ENCODE measurements at places on chromosomes 4 and X.

DNA sequence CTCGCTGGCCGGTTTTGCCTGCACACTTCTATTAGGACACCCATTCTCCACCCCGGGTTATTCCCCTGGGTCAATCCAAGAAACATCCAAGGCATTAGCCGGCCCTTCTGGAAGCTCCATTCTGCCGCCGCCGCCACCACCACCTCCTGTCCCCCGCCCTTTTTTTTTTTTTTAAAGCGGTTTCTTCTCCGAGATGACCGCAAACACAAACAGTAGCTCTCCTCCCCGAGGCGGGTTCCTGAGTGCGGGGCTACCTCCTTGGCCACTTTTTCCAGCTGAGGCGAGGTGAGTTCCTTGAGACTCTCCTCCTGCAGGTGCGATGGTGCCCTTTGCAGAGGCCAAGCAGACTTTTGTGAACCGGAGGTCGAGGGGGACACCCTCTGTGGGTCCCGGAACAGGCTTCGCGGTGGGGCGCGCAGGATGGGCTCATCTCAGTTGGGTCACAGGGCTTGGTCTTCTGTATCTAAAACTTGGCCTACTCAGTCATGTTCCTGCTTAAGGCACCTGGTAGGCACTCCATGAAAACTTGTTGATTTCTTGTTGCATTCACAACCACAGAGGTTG is 930 bp downstream of the NWD2 start:
- peak; percentile 37 for DNase-seq

- no peaks in the 10 kb centered on the region for H3K4me1 ChIP-seq
- no peak overlapping the region for H3K4me3 ChIP-seq
- no peak for DNase-seq
- no peak overlapping the region for H3K27ac ChIP-seq
- no peaks in the 10 kb centered on the region for H3K36me3 ChIP-seq
Observed at GRCh38 chrX:153530411-153531129, 13.1 kb downstream of the ATP2B3 start.

GRCh38 chr4:59247032-59247431 is 1953.1 kb upstream of the ADGRL3 start:
- no peak overlapping the region for H3K27ac ChIP-seq
- H3K4me3 ChIP-seq = no peak overlapping the region
- H3K27me3 ChIP-seq = no peaks in the 10 kb centered on the region
- DNase-seq = no peak
- H3K4me1 ChIP-seq = no peaks in the 10 kb centered on the region

- H3K36me3 ChIP-seq = no peaks in the 10 kb centered on the region
- H3K4me3 ChIP-seq = no peak overlapping the region
- no peaks in the 10 kb centered on the region for H3K4me1 ChIP-seq
- DNase-seq = peak; percentile 54
Observed at GRCh38 chr4:128477540-128477939, 189.9 kb upstream of the PGRMC2 start.

DNA sequence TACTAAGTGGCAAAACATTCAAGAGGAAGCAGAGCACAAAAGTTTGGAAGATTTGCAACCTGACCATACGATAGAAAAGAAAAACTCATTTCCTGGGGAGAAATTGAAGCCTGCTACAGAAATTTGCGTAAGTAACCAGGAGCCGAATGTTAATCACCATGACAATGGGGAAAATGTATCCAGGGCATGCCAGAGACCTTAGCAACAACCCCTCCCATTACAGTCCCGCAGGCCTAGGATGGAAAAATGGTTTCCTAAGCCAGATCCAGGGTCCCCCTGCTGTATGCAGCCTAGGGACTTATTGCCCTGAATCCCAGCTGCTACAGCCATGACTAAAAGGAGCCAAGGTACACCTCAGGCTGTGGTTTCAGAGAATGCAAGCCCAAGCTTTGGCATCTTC is 472.2 kb upstream of the KLHL4 start:
- H3K36me3 ChIP-seq = no peaks in the 10 kb centered on the region
- no peaks in the 10 kb centered on the region for H3K27me3 ChIP-seq
- H3K4me3 ChIP-seq = no peak overlapping the region
- DNase-seq = peak; percentile 5
- H3K4me1 ChIP-seq = no peaks in the 10 kb centered on the region

DNA sequence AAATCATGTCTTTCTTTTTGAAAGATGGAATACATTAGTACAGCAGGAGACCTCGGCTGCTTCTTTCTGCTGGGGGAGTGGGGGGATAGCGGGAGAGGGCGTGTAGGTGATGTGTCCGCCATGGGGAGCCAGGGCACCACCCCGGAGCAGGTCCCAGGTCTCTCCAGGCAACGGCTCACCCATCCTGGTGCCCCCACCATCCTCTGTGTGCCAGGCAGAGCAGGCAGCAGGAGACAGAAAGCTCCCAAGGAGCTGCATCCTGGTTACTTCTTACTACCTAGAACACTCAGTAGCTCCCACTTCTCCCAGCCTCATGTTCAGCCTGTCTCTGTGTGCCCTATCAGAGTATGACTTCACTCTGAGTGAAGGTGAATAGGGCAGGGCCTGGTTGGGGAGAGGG is 23.6 kb downstream of the TNIP2 start:
- no peak for DNase-seq
- no peaks in the 10 kb centered on the region for H3K4me1 ChIP-seq
- peaks cover 2% of the 10 kb centered on the region for H3K36me3 ChIP-seq
- H3K27me3 ChIP-seq = no peaks in the 10 kb centered on the region
- H3K4me3 ChIP-seq = no peak overlapping the region
- no peak overlapping the region for H3K27ac ChIP-seq

DNA sequence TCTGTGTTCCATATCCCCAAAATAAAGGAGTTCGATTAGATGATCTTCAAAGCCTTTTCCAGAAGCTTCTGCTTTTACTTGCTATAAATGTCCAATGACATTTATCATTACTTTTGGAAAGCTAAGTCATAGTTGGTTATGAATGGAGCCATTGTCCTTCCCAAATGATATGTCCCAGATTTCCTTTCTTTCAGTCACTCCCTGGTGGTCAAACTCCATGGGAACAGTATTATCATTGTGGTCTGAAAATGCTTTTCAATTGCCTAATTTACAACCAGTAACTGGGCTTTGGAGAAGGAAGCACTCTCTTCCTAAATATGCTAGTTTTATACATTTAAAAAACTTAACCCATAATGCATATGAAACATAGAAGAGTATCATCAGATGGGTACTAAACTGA is 571.5 kb upstream of the AMOT start:
- H3K27ac ChIP-seq = no peak overlapping the region
- no peaks in the 10 kb centered on the region for H3K4me1 ChIP-seq
- H3K36me3 ChIP-seq = no peaks in the 10 kb centered on the region
- DNase-seq = no peak

DNA sequence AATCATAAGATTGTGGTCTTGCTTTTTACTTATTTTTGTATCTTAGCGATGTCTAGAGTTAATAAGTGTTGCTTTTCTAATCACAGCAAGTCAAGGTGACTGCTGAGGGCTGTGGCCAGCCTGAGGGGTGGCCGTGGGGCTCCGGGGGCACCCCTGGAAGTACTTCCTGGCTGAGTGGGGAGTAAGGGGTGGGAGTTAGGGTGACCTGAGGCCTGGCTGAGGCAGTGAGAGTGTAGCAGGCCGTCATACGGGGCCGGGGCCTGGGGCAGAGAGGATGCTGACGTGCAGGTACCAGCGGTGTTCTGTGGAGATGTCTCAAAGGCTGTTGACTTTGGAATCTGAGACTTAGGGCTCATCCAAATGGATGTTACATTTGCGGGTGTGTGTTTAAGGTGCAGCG is 29.3 kb downstream of the PIGG start:
- no peaks in the 10 kb centered on the region for H3K27me3 ChIP-seq
- DNase-seq = no peak
- H3K4me1 ChIP-seq = no peaks in the 10 kb centered on the region
- H3K27ac ChIP-seq = no peak overlapping the region

DNA sequence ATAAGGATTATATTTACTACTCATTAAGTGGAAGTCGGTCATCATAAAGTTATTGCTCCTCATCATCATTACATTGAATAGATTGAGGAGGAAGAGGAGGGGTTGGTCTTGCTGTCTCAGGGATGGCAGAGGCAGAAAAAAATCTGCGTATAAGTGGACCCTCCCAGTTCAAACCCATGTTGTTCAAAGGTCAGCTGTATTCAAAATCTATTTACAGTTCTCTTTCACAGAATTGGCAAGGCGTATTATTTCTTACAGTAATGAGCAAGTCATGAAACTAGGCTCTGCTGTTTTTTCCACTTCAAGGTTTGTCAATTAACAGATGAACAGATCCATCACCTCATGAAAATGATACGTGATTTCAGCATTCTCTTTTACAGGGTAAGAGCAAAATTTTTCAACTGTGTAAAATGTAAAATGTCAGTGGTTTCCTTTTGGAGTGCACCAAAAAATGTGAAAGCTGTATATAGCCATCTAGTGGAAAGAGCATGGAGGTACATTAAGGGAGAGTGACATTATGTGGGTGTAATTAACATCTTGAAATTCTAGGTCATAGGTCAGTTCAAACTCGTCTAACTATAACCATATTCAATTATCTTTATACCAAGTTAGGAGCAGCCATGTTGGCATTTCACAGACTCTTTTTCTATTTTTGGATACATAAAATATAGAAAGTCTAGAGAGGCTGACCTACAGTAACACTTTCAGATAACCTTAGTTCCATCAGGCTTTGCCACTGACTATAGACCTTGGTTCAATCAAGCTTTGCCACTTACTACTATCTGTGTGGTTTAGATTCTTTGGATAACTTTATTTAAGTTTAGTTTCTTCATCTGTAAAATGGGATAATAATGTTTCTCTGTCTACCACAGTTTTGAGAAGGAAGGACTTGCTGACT is 30.1 kb downstream of the NEIL3 start:
- H3K4me1 ChIP-seq = no peaks in the 10 kb centered on the region
- no peak overlapping the region for H3K4me3 ChIP-seq
- DNase-seq = peak; percentile 36
- no peak overlapping the region for H3K27ac ChIP-seq

DNA sequence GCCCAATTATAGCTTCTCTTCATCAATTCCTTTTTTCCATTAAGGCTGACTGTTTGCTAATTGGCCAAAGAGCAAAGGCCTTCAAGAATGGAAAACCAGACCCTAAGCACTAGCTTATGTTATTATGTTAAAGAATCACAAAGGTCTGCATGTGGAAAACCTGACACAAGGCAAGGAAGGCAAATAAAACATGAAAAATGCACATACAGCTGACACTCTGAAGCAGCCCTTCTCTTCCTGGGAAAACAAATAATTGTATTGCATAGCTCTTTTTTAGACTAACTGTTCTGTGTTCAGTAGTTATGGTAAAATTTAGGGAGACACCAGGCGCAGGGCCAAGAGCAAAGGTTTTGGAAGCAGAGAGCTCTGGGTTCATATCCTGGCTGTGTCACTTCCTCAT is 223.1 kb downstream of the UNC5C start:
- no peak overlapping the region for H3K27ac ChIP-seq
- H3K27me3 ChIP-seq = no peaks in the 10 kb centered on the region
- DNase-seq = no peak
- H3K36me3 ChIP-seq = no peaks in the 10 kb centered on the region
- H3K4me3 ChIP-seq = no peak overlapping the region
- H3K4me1 ChIP-seq = no peaks in the 10 kb centered on the region

DNA sequence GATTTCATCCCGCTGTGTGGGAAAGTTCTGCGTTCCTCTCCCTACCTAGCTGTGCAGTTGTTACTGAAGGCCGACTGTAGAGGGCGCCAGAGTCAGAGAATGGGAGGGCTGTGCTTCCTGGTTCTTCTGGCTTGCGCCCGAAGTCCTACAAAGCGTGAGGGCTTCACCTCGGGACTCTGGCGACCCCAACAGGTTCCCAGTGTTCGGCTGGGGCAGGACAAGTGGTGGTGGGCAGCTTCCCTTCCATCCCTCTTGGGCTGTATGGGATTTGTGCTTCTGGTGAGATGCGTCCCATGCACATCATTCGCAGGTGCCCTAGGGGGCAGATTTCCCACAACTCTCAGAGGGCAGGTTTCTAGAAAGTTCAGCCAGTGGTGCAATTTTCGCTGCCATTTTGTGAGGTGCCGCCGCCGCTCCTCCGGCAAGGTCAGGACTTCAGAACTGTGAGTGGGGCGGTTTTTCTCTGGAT is 27.3 kb downstream of the CT45A1 start:
- no peak for DNase-seq
- no peak overlapping the region for H3K27ac ChIP-seq
- no peaks in the 10 kb centered on the region for H3K27me3 ChIP-seq

- no peak overlapping the region for H3K27ac ChIP-seq
- no peak overlapping the region for H3K4me3 ChIP-seq
- no peaks in the 10 kb centered on the region for H3K4me1 ChIP-seq
- no peak for DNase-seq
- H3K36me3 ChIP-seq = no peaks in the 10 kb centered on the region
- no peaks in the 10 kb centered on the region for H3K27me3 ChIP-seq
Observed at GRCh38 chrX:11066812-11067211, 44.3 kb upstream of the HCCS start.

DNA sequence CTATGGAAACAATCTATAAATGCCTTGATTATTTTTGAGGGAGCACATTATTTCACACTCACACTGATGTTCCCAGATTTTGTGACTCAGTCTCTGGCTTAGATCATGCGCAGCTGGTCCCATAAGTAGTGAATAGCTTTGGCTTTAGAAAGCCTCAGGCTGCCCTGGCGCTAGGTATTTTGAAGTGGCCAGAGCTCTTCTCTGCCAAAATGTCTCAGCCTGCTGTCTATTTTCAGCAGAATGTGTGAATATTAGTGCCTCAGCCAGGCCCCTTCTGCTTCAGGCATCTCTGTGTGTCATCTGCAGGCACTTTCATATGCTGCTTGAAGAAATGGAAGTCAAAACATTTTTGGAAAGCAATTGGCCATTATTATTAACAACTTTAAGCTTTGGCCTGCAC is 931.0 kb upstream of the INTU start:
- H3K27me3 ChIP-seq = no peaks in the 10 kb centered on the region
- DNase-seq = no peak
- H3K4me1 ChIP-seq = no peaks in the 10 kb centered on the region
- H3K27ac ChIP-seq = no peak overlapping the region

DNA sequence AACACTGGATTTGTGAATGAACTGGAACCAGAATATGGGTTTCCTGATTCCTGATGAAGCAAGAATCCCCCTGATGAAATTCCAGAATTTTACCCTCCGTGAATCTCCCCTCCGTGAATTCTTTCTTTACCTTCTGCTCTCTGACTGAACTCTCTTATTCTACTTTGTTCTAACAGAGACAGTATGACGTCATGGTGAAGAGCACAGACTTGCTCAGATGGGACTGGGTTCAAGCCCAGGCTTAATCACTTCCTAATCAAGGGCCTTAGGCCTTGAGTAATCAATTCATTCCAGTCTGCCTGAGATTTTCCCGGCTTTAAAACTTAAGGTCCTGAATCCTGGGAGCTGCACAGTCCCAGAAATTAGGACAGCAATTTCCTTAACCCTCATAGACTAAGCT is 64.5 kb downstream of the IQCM start:
- H3K4me3 ChIP-seq = no peak overlapping the region
- H3K4me1 ChIP-seq = no peaks in the 10 kb centered on the region
- H3K36me3 ChIP-seq = no peaks in the 10 kb centered on the region

- H3K4me3 ChIP-seq = no peak overlapping the region
- H3K27me3 ChIP-seq = no peaks in the 10 kb centered on the region
Observed at GRCh38 chr4:73922766-73923630, 53.8 kb downstream of the CXCL1 start.

Measured in mesendoderm (in vitro differentiated cells).